Liver (tissue), 10 donors: ENCODE measurements at places on chromosomes 5 and 9.

DNA sequence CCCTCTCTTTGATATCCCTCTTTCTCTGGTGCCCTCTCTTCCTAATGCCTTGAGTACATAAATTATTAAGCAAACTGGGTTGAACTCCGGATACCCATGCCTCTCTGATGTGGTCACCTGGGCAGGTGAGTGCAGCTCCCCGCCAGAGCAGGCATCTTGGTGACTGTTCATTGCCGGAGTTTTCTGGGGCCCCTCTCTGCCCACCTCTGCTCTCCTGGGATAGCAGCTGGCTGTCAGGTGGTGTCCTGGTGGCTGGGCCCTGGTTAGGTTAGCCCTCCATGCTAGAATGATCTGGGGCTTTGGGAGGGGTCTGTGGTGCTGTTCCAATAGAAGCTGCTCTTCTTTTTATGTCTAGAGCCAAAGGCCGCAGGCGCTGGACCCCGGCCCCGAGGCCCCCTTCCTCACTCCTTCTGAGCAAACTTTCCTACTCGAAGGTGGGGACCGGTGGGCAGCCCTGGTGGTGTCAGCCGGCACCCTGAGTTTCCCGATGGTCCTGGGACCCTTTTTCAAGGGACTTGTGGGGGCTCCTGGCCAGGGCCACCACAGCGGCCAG lies 4.9 kb upstream of the SCGB3A1 start:
- DNase-seq: peak; percentile 21

- no peak for DNase-seq
Measured at GRCh38 chr9:78682216-78682615, 385.3 kb downstream of the PSAT1 start.

DNA sequence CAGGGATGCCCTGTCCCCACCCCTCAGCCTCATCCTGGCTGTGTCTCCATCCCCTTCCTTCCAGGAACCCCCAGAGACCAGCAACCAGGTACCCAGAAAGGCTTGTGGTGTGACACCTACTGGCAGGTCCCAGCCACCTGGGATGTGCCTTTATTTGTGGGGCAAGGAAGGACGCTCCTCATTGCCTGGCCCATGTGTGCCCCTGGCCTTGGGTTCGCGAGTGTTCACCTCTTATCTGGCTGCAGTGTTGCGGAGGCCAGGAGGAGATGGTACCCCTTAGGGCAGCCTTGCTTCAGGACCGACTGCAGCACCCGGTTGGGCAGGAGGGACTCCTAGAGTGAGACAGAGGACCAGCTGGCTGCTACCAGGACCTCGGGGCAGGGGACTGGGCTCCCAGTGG lies 8.8 kb downstream of the C9orf50 start:
- no peak for DNase-seq

GRCh38 chr5:56052735-56053134 lies 58.0 kb upstream of the IL6ST start:
- no peak for DNase-seq

- DNase-seq: no peak
Measured at GRCh38 chr5:145903867-145904266, 31.1 kb upstream of the GRXCR2 start.

GRCh38 chr9:72471096-72471495 lies 50.3 kb upstream of the TMC1 start:
- DNase-seq: no peak

GRCh38 chr9:90953200-90953599 lies 151.6 kb downstream of the SYK start:
- DNase-seq: no peak

- no peak for DNase-seq
Measured at GRCh38 chr9:86052556-86053468, 46.5 kb downstream of the GOLM1 start.

GRCh38 chr9:115158661-115159481 lies 40.9 kb upstream of the TNC start:
- DNase-seq: no peak

GRCh38 chr5:58261605-58262004 lies 198.3 kb downstream of the PLK2 start:
- no peak for DNase-seq

- no peak for DNase-seq
Measured at GRCh38 chr5:6736524-6737042, 23.4 kb downstream of the TENT4A start.

DNA sequence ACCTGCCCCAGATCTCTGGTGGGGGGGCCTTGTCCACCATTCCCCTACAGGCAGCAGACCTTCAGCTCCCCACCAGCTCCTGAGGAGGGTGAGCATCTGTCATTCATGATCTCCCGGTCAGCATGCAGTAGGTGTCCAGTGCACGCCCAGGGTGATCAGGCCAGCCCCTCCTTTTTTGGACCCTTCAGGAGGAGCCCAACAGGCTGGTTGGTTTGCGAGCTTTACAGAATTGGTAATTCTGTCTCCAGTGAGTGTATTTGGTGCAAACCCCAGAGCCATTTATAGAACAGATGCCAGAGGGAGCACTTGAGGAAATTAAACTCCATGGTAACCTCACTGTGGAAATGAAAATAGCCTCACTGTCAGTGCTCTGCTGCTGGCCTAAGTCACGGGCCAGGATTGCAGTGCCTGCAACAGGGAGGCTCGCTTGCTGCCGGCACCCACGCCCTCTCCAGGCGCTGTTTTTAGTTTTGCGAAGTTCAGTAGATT lies 23.4 kb downstream of the WNK2 start:
- no peak for DNase-seq

DNA sequence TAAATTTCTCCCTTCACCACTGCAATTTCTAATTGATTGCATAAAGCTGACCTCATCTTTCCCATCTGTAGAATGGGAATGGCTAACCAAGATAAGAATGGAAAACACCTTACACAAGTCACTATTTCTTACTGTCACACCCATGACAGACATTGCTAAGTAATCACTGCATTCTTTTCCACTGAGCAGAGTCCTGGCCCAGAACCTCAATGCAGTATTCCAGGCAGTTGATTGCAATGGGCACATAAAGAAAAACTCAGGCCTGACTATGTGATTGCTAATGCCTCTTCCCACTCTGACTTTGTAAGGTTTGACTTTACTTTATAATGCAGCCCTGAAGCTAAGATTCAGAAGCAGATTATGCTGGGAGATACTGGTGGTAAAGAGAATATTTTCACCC lies 29.3 kb downstream of the TRIM32 start:
- DNase-seq: no peak

- DNase-seq: no peak
Measured at GRCh38 chr5:52864371-52864770, 76.7 kb downstream of the ITGA1 start.

- peak; percentile 47 for DNase-seq
Measured at GRCh38 chr9:131618071-131618479, 72.8 kb downstream of the PRRT1B start.

DNA sequence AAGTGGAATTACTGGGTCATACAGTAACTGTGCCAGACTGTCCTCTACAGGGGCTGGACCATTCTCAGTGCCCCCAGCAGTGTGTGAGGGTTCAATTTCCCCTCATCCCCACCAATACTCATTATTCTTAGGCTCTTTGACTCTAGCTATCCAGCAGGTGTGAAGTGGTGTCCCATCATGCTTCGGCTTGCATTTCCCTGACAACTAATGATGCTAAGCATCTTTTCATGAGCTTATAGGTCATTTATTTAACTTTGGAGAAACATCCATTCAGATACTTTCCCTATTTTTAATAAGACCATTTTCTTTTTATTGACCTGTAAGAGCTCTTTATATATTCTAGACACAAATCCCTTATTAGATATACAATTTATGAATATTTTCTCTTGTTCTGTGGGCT lies 63.6 kb downstream of the ADAMTS2 start:
- no peak for DNase-seq

DNA sequence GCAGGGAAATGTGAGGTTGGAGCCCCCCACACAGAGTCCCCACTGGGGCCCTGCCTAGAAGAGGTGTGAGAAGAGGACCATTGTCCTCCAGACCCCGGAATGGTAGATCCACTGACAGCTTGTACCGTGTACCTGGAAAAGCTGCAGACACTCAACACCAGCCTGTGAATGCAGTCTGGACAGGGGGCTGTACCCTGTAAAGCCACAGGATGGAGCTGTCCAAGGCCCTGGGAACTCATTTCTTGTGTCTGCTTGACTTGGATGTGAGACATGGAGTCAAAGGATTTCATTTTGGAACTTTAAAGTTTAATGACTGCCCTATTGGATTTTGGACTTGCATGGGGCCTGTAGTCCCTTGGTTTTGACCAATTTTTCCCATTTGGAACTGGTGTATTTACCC lies 535.0 kb upstream of the MEF2C start:
- no peak for DNase-seq

DNA sequence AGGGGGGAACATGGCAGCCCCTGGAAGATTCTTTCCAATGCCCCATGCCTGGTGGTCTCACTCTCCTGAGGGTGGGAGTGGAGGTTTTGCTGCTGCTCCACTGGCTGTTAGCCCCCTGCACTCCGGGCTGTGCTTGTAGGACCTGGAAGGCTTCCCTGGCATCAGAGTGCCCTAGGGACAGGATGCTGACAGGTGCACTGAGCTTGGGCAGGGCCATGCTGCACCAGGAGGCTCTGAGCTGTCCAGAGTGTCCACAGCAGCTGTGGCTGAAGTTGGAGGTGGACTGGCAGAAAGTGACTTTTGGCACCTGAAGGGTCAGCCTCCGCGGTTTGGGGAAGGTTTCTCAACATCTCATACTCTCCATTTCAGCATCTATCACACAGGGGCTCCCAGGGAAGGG lies 249.1 kb downstream of the GADD45G start:
- DNase-seq: peak; percentile 29
